Activated CD8-positive, alpha-beta memory T cell treated with anti-CD3 and anti-CD28 coated beads, Interleukin-2, amount 10 ng/mL, durations not matched to agents 7 days and 5 days (primary cell): ENCODE measurements at places on chromosomes 6 and 20.

GRCh38 chr6:15330174-15330944 lies 84.5 kb downstream of the JARID2 start:
- DNase-seq = peak; percentile 77

DNA sequence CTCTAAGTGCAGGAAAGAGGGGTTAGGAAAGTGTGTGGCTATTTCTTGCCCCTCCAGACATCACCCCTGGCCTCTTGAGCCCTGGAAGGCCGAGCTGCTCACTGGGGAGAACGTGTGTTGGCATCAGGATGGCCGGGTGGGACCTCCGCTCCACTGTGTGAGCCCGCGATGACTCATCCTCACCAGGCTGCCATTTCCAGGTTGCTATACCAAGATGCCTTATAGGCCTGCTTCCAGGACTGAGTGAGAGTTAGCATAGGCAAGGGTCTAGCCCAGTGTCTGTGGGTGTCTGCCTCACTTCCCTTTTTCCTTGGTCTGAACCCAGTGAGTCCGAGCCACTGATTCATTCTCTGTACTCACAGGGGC lies 105.0 kb downstream of the MRPL14 start:
- no peak for DNase-seq

DNA sequence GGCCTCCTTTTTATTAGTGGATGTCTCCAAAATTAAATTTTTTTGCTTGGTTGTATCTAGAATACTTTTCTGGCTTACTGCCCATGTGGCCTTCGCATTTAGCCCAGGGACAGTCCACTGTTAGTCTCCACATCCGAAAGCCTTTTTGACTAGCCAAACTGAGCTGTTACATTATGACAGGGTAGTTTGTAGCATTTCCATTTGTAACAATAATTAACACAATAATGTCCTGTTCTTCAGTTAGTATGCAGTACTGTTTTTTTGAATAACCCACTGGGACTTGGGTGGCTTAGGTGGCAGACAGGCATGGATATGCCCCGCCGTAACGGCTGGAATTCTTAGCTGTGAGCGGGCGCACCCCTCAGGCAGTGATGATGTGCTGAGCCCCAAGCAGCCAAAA lies 12.7 kb upstream of the BTN3A2 start:
- DNase-seq = no peak

- DNase-seq = no peak
These were observed 77.1 kb upstream of the MRPS10 start for GRCh38 chr6:42294759-42295158.

DNA sequence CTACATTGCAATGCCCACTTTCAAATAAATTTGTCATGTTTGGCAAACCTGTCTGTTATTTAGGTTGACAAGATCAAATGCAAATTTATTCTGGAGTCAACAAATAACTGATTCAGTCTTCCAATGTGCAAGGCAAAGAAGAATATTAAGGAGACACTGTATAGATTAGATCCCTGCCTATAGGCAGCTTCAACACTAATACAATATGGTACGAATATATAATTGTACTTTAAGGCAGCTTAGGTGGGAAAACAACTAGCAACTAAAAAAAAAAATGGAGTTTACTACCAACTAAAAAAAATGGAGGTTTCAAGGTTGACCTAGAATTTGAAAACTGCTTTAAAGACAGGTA lies 1.7 kb upstream of the PHF10 start:
- DNase-seq = no peak
